Sciatic nerve (tissue), 2 donors: ENCODE measurements at places on chromosomes 13 and 19. TPM values are rescaled to one million over a fixed set of nuclear protein-coding genes. Genes with fewer than 3 reads are reported as not detected.

DNA sequence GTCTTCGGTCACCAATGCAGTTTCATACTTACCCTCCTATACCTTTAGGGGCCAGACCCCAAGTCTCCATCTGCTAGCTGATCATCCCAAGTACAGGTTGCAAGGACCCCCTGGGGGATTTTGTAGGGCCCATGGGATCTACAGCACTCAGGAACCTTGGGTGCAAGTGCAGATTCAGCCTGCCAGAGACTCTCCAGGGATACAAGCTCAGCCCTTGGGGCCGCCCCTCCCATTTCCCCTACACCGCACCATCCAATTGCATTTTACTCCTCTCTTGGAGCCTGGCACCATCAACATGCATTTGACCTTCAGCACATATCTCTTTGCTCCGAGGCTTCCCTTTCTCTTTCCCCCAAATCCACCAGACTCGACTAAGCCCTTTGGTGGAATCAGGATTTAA, 154.7 kb upstream of the ZNF536 start:
- DNase-seq, result no peak

Gene RDH8
- total RNA-seq, result not detected

Gene GARIN5A
- total RNA-seq, result 0.45 TPM

GRCh38 chr13:95607366-95607765, 37.1 kb downstream of the DZIP1 start:
- DNase-seq, result no peak

Gene NMRK2
- total RNA-seq, result not detected

Gene COL4A2
- 417 TPM for total RNA-seq

Gene ZNF837
- total RNA-seq, result 2.0 TPM

DNA sequence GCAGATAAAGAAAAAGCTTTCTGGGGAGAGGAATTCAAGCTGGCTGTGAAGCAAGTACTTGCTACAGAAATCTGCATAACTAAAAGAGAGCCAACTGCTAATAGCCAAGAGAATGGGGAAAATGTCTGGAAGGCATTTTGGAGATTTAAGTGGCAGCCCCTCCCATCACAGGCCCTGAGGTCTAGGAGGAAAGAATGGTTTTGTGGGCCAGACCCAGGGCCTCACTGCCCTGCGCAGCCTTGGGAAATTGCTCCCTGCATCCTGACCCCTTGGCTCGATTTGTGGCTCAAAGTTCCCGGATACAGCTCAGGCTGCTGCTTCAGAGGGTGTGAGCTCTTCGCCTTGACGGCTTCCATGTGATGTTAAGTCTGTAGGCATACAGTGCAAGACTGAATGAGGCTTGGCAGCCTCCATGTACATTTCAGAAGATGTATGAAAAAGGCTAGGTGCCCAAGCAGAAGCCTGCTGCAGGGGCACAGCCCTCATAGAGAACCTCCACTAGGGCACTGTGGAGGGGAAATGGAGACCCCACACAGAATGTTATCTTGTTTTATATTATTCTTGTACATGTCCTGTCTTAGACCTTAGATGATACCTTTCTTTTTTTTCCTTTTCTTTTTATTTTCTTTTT, 34.4 kb downstream of the MZT1 start:
- no peak for DNase-seq

- DNase-seq, result no peak
Observed at GRCh38 chr19:10497371-10497770, 5.8 kb downstream of the KEAP1 start.

DNA sequence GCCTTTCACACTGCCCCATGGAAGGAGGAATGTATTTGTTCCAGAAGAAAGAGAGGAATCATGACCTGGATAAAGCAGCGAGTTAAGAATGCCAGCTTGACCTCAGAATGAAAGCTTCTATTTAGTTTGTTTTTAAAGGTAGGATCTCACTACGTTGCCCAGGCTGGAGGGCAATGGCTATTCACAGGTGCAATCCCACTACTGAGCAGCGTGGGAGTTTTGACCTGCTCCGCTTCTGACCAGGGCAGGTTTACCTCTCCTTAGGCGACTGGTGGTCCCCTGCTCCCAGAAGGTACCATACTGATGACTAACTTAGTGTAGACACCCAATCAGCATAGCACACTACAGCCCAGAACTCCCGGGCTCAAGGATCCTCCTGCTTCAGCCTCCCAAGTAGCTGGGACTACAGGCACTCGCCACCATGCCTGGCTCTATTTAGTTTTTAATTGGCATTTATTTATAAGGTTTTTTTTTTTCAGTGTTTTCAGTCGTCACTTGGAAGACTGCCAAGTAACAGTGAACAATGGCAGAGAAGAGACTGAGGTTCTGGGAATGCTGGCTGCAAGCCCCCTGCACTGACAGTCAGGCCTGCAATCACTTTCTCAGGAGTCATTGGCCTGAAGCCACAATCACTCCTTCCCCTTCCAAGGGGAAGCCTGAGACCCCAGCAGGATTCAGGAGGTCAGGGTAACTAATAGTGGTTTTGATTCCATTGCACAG, 73.1 kb downstream of the EPS15L1 start:
- DNase-seq, result no peak

GRCh38 chr13:108227651-108228272, 9.6 kb downstream of the ABHD13 start:
- no peak for DNase-seq

- DNase-seq, result no peak
Observed at GRCh38 chr19:31231237-31231636, 118.0 kb downstream of the TSHZ3 start.

GRCh38 chr13:31485651-31486051, 253.7 kb upstream of the RXFP2 start:
- no peak for DNase-seq

DNA sequence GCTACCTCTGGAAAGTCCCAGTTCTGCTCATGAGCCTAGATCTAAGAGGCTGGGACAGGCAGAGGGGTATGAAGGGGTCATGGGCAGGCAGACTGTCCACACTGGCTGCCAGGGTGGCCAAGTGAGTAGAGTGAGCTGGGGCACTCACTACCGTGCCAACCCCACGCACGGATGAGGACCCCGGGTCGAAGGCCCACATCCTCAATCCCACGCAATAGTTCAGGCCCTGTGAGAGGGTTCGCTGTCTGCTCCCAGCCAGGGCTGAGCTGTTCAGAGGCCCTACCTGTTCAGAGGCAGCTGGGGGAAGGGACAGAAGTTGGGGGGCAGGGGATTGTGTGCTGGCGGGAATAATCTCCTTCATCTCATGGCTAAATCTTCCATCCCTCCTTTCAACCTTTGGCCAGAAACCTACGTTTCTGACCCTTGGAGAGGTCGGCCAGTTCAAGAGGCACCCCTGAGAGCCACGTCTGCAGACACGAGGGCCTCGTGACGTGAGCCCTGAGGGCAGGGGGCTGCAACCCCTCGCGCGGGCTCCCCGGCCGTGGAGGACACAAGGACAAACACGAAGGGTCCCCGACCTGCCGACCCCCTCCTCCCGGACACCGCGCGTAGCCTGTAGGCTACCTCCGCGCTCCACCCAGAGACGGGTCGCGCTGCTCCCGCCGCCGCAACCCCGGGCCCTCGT, 1.0 kb upstream of the RPS5 start:
- DNase-seq, result peak; percentile 59

DNA sequence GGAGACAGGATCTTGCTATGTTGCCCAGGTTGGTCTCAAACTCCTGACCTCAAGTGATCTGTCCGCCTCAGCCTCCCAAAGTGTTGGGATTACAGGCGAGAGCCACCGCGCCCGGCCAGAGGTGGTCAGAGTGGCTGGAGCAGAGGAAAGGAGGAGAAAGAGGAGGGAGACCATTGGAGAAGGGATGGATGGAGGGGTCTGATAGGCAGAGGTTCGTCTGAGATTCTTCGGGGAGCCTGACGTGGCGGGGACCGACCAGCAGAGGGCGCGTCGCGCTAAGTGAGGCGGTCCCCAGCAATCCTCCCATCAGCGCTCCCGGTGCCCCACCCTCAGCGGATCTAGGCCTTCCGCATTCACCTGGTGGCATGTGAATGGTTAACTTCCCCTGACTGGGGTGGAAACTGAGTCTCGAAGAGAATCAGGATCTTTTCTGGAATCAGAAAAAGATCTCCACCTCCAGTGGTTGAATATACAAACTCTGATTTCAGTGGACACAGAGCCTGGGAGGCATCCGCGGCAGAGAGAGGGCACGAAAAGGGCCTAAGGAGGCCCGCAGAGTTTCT, 8.8 kb downstream of the GTPBP3 start:
- DNase-seq, result peak; percentile 87

Gene EFNA2
- total RNA-seq, result not detected

- no peak for DNase-seq
Observed at GRCh38 chr19:42191855-42192254, 25.6 kb downstream of the DEDD2 start.

- DNase-seq, result no peak
Observed at GRCh38 chr19:7013678-7014077, 7.6 kb downstream of the MBD3L2B start.

DNA sequence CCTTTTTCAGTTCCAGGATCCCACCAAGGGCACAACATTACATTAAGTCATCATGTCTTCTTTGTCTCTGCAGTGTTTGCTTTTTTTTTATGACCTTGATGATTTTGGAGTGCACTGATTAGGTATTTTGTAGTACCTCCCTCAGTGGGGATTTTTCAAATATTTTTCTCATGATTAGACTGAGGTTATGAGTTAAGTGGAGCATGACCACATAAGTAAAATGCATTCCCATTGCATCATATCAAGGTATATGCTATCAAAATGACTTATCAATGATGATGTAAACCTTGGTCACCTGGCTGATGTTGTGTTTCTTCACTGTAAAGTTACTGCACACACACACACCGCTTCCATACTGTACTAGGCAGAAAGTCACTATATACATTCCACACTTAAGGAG, 96.7 kb upstream of the TRPC4 start:
- no peak for DNase-seq

GRCh38 chr19:30222428-30222873, 149.7 kb upstream of the ZNF536 start:
- no peak for DNase-seq

DNA sequence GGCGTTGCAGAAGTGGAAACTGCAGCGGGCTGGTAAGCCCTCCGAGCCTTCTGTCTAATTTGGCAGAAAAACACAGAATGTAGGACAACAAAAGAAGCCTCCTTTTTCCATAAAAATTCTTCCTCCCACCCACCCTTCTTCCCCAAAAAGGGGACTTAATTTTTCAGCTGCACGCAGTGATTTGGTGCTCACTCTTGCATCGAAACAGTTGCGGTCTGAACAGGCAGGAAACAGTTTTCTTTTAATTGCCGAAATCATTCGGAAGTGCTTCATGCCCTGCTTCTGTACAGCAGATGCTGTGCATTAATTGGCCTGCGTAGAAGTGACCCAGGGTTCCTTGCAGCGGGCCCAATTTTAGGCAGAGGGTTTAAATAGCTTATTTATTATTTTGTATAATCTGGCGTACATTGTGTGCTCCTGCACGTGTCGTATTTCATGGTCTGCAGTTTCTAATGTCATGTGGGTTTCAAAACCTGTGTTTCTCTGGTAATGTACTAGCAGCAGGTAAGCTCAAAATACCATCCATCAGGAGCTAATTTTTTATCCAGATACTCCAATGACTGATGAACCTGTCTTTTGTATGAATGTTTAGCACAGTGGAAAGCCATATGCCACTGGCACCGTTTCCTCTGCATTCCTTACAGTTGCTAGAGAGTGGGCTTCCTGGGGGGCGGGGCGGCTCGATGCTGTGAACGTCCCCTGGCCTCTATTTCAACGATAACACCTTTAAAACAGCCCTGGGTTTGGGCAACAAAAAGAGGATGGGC, 66.6 kb downstream of the GGACT start:
- DNase-seq, result no peak

Gene ZNF616
- total RNA-seq, result 12.8 TPM

DNA sequence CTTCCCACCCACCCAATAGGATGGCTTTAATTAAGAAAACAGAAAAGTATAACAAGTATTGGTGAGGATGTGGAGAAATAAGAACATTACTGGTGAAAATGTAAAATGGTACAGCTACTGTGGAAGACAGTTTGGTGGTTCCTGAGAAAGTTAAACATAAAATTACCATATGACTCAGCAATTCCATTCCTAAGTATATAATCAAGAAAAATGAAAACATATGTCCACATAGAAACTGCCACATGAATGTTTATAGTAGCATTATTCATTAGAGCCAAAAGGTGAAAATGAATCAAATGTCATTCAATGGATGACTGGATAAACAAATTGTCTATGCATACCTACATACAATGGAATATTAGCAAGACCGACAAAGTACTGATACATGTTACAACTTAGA, 16.9 kb downstream of the DZIP1 start:
- DNase-seq, result no peak

GRCh38 chr13:79989217-79989661, 351.7 kb downstream of the SPRY2 start:
- DNase-seq, result no peak
